ENCODE measurements at places on chromosomes 5 and 9. TPM values are rescaled to one million over a fixed set of nuclear protein-coding genes. Genes with fewer than 3 reads are reported as not detected.

- DNase-seq = peak; percentile 80
Observed at GRCh38 chr5:140346348-140347221, at the start of gene HBEGF. TSS of gene HBEGF (minus strand) at chr5:140346603. CDS start at chr5:140346328, 275 bp downstream.

DNA sequence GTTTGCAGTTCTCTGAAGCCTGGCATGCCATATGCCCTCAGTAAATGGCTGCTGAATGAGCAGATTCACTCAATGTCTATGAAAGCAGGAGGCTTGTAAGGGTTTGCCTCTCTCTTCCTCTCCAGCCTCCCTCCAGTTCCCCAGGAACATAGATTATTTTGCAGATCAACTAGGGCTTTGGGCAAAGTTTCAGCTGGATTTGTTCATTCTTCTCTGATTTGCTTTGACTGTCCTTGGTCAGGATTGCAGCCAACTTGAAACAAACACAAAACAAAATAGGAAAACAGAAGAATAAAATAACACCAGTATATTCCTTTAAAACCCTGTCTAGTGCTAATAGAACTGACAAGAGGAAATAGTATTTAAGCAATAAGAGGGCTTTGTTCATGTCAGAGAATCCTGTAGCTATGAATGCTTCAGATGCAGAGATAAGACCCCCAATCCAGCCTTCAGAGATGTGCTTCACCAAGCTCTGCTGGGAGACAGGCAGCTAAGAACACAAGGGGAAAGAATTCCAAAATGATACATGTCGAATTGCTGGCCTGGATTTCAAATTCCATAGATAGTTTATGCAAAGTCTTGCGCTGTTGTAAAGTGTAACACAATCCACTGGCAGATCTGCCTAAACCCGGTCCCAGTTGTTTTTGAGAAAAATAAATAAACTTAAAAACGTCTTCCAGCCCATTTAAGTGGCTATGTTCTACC lies 174.3 kb downstream of the PAPPA start:
- DNase-seq = no peak

GRCh38 chr9:121807823-121808278 lies 156.4 kb downstream of the DAB2IP start:
- peak; percentile 36 for DNase-seq

GRCh38 chr9:89388084-89388867 lies 70.0 kb downstream of the SECISBP2 start:
- peak; percentile 62 for DNase-seq

- no peak for DNase-seq
Observed at GRCh38 chr5:141811287-141812155, 66.7 kb downstream of the PCDH1 start.

DNA sequence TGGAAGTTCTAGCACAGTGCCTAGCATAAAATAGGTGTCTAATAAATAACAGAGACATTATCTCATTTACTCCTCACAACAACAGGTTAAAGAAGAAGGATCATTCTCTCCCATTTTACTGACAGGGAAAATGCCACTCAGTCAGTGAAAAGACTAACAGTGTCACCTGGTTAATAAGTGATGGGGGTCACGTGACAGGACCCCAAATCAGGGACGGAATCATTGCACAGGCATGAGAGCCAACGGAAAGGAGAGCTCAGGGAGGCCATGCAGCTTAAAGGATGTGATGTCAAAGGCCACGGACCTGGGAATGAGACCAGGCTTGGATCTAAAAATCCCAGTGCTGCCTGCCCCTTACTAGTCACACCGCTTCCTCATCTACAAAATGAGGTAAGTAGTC lies 101.2 kb downstream of the BNC2 start:
- no peak for DNase-seq

- no peak for DNase-seq
Observed at GRCh38 chr9:12539580-12539975, 153.6 kb upstream of the TYRP1 start.

- no peak for DNase-seq
Observed at GRCh38 chr5:88689668-88690408, 193.1 kb downstream of the MEF2C start.

GRCh38 chr9:113577525-113578261 lies 114.2 kb downstream of the RGS3 start:
- DNase-seq = no peak

DNA sequence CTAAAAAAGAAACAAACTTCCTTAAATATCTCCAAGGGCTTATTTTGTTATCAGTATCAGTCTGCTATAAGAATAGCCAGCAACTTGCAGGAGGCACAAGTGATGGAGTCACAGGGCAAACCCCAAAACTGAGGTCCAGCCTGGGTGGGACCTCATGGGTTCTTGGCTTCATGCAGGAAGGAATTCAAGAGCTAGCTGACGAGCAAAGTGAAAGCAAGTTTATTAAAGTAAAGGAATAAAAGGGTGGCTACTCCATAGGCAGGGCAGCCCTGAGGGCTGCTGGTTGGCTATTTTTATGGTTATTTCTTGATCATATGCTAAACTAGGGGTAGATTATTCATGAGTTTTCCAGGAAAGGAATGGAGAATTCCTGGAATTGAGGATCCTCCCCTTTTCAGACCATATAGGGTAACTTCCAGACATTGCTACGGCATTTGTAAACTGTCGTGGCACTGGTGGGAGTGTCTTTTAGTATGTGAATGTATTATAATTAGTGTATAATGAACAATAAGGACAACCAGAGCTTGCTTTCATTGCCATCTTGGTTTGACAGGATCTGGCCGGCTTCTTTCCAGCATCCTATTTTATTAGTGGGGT lies 231.9 kb downstream of the ADAMTSL1 start:
- no peak for DNase-seq

DNA sequence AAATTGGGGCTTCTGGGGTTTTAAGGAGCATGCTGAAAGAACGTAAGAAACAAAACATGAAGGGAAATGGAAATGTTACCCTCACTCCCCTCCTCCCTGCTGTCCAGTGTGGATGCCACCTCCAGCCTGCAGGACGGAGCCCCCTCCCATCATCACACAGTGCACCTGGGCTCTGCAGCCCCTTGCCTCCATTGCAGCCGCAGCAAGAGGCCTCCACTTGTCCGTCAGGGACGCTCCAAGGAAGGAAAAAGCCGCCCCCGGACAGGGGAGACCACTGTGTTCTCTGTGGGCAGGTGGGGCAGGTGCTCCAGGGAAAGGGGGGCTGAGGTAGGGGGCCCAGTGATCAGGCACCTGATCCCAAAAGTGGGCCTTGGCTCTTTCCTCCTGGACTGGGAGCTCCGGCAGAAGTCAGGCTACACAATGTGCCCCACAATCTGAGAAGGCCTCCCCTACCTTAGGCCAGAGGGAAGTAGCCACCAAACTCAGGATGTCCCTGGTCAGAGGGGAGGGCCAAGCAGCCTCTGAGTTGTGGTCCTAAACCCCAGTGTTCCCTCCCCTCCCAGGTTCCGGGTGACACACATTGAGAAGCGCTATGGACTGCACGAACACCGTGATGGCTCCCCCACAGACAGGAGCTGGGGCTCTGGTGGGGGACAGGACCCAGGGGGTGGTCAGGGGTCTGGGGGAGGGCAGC lies 2.7 kb downstream of the RELL2 start:
- no peak for DNase-seq

GRCh38 chr5:139335811-139336210 lies 5.8 kb upstream of the PAIP2 start:
- DNase-seq = no peak

DNA sequence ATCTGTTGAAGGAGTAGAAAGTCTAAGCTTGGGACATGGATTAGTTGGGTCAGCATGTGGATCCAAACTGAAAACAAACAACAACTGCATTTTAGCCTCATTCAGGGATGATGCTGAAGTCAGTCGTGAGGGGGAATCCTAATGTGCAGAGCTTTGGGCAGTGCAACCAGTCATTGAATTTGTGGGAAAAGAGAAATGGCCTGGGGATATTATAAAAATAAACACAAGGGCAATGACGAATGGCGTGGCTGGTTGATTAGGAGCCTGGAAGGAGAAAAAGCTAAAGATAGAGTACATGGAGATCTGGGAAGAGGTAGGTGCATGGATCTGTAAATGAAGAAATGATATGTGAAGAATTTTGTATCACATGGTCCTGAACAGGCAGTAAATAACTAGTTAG lies 477.6 kb downstream of the TLE1 start:
- DNase-seq = no peak

- DNase-seq = no peak
Observed at GRCh38 chr5:65299861-65300260, 181.9 kb downstream of the ADAMTS6 start.

- no peak for DNase-seq
Observed at GRCh38 chr9:100534401-100534800, 43.5 kb upstream of the CAVIN4 start.

DNA sequence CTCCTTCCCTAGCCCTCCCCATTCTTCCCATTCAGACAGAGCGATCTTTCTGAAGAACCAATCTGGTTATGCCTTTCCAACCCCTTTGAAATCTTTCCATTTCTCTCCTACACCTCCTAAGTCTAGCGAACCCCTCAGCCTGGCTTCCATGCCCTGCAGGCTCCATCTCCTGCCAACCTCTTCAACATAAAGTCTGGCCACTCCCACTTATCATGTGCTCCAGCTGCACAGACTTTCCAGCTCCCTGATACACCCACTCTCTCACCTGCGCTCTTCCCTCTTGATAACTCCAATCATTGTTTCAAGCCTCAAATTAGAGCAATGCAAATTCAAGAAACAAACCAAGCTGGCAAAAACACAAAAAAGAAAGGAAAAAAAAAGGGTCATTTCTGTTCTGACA lies 3.8 kb upstream of the ORM1 start:
- DNase-seq = peak; percentile 8

DNA sequence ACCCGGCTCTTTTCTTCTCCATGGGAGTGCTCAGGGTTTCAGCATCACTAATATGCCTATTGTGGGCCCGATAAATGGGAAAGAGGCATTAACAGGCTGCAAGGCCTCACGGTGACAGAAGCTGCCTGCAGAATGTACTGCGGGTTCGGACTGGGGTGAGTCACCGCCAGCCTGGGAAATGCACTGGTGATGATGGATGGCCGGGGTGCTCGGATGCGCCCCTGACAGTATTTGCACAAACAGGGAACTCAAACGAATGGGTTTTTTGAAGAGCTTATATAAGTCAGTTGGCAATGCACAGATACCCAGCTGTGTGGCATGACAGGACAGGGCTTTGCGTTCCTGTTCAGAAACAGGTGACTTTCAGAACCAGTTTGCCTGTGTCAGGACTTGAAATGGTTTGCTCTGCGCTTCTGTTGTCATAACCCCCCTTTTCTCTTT lies 42.0 kb upstream of the PITX1 start:
- DNase-seq = no peak

DNA sequence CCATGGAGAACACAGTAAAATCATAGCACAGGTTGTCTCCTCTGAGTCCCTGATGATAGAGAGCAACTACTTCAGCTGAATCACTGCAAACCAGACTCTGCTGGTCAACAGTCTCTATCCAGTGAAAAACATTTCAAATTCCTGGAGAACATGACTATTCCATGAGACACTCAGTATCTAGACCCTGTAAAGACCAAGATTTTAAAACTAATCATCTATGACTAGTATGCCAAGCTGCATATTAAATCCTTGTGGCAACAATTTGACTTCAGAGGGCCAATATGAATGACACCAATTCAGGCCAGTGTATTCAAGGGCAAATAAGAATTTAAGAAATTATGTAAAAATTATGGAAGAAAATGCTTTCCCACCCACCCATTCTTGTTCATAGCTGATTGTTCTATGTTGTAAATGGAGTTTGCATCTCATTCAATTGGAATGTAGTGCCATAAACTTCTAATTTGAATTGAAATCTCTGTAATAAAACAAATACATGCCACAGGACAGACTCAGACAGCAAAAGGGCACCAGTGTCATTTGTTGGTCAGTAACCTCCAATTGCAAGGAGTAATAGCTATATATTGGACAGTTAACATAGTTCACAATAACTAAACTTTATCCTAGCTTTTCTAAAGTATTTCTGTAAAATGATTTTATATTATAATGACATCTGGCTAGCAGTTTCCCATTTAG lies 80.1 kb upstream of the LPAR1 start:
- DNase-seq = no peak

GRCh38 chr5:134250949-134251348 lies 25.1 kb upstream of the PPP2CA start:
- DNase-seq = no peak

- no peak for DNase-seq
Observed at GRCh38 chr9:114496011-114496410, 9.3 kb downstream of the WHRN start.

GRCh38 chr5:124301850-124302249 lies 444.6 kb downstream of the ZNF608 start:
- no peak for DNase-seq

GRCh38 chr5:131221888-131222287 lies 42.0 kb upstream of the CDC42SE2 start:
- DNase-seq = no peak

DNA sequence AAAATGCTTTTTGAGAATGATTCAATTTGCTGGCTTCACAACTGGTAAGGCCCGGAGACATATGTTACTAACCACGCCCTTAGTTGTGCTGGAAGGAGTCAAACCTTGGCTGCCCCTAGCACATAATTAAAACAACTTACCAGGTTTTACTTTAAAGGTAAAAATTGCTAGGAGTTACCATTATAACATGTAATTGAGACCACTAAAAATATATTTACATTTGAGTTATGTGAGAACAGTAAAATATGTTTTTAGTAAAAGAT lies 435.6 kb upstream of the CDH9 start:
- DNase-seq = no peak

DNA sequence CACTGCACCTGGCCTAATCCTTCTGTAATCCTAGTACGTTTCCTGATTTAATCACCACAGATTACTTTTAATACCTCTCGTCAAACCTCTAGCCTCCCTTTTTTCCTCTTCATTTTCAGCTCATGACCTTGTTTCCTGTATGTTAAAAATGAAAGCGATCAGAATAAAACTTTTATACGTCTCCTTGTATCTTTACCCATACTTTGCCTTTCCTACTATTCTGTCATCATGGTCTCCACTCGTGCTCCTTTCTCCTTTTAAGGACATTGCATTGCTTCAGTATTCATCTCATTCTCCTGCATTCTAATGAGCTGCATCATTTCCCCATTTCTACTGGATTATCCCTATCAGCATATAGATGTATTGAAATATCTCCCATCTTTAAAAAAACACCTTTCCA lies 8.5 kb downstream of the CDC42SE2 start:
- no peak for DNase-seq

GRCh38 chr5:96431376-96432187 lies 1.5 kb downstream of the PCSK1 start:
- peak; percentile 20 for DNase-seq

GRCh38 chr5:27450607-27451006 lies 412.2 kb upstream of the CDH9 start:
- no peak for DNase-seq

GRCh38 chr5:169777159-169777558 lies 140.1 kb downstream of the DOCK2 start:
- no peak for DNase-seq

SYK gene
- total RNA-seq = 22.2 TPM

CAVIN4 gene
- total RNA-seq = 2.1 TPM

ANKRD18A gene
- total RNA-seq = not detected

PTPRD gene
- 49.0 TPM for total RNA-seq

ADRA1B gene
- total RNA-seq = not detected

CDO1 gene
- 11.3 TPM for total RNA-seq

PCDHGA10 gene
- 2.4 TPM for total RNA-seq

RABL6 gene
- total RNA-seq = 41.0 TPM

RNF208 gene
- total RNA-seq = not detected

GLDC gene
- 0.26 TPM for total RNA-seq

VAV2 gene
- 42.2 TPM for total RNA-seq

TEX48 gene
- total RNA-seq = not detected

DAB2IP gene
- 139 TPM for total RNA-seq
